A673 (cell line): ENCODE measurements at places on chromosomes 2 and 18. TPM values are rescaled to one million over a fixed set of nuclear protein-coding genes. Genes with fewer than 3 reads are reported as not detected.

- H3K36me3 ChIP-seq = no peaks in the 10 kb centered on the region
- no peak overlapping the region for H3K27ac ChIP-seq
- no peak overlapping the region for H3K4me3 ChIP-seq
- H3K4me1 ChIP-seq = no peaks in the 10 kb centered on the region
- DNase-seq = no peak
Measured at GRCh38 chr2:53672881-53673522, 94.6 kb upstream of the CHAC2 start.

- no peak for DNase-seq
- H3K4me1 ChIP-seq = peaks cover 6% of the 10 kb centered on the region
- H3K36me3 ChIP-seq = no peaks in the 10 kb centered on the region
- no peak overlapping the region for H3K27ac ChIP-seq
- no peaks in the 10 kb centered on the region for H3K27me3 ChIP-seq
Measured at GRCh38 chr18:54612237-54612636, 21.2 kb downstream of the DYNAP start.

DNA sequence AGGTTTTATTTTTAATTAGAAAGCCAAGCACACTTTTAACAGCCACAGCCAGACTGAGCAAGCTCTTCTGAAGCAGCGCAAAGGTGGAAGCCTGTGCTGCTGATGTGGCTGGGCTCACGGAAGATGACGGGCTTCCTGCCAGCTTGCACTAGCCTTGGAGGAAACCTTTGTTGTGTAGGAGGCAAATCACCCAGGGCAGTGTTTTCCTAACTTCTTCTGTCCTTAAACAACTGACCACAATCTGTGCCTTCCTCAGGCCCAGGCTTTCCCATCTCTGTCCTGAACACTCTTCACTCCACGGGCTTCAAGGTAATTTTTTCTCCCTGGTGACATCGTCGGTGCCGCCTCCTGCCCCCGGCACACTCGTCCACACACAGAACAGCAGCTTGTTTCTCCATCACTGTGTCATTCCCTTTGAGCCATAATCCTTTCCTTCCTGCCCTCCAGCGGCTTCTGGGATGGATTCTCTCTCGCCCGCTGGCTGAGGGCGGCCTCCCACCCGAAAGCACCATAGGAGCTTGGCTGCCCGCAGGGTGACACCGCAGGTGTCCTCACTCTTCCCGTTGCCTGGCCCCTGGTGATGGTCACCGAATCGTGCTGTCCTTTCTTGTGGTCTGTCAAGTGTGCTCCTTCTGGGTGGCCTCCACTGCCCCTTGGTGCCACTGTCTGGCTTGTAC is 31.1 kb upstream of the INHBB start:
- no peaks in the 10 kb centered on the region for H3K36me3 ChIP-seq
- H3K4me3 ChIP-seq = no peak overlapping the region
- no peak overlapping the region for H3K27ac ChIP-seq
- DNase-seq = no peak
- no peaks in the 10 kb centered on the region for H3K4me1 ChIP-seq

SERPINB3 gene
- total RNA-seq = not detected in 2 replicates

APLF gene
- 5.5 and 6.4 TPM in 2 replicates for total RNA-seq

DNA sequence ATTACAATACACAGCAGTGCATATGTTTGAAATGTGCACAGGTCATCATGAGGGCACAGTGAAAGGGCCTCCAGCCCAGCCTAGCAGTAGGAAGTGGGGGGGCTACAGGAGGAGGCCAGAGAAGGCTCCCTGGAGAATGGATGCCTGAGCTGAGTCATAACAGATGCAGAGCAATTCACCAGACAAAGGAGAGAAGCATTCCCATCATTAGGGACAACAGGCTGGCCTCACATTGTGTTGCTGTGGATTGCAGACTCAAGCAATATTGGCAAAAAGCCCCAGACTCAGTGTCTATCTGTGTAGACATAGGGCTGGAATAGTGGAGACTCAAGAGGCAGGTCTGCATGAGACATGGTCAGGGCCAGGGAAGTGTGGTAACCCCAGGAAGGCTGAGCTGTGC is 329.9 kb downstream of the DLGAP1 start:
- no peaks in the 10 kb centered on the region for H3K36me3 ChIP-seq
- peaks cover 51% of the 10 kb centered on the region for H3K4me1 ChIP-seq
- H3K4me3 ChIP-seq = no peak overlapping the region
- peak overlapping the region; percentile 31 for H3K27ac ChIP-seq
- no peaks in the 10 kb centered on the region for H3K27me3 ChIP-seq

DNA sequence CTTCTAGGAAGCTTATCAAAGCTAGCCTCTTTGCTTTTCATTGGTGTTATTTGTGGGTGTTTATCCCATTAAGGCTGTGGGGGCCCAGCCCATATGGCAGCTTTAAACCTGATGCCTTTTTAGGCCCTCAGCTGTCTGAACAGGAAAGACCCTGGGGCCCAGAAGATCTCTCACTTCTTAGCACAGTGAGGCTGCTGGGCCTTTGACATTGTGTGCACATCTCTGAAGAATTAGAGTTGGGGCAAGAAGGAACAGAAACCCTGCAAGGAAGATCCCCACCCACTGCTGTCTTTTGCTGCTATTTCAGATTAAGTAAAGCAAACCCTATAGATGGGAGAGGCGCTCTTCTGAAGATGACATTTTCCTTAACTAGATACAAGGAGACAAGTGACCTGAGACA is 250.0 kb downstream of the SMAD2 start:
- no peak overlapping the region for H3K27ac ChIP-seq
- no peak for DNase-seq
- no peaks in the 10 kb centered on the region for H3K4me1 ChIP-seq
- no peaks in the 10 kb centered on the region for H3K36me3 ChIP-seq
- H3K27me3 ChIP-seq = peaks cover 10% of the 10 kb centered on the region
- H3K4me3 ChIP-seq = no peak overlapping the region

UGT1A8 gene
- not detected in 2 replicates for total RNA-seq

- no peak overlapping the region for H3K27ac ChIP-seq
- H3K27me3 ChIP-seq = no peaks in the 10 kb centered on the region
- H3K36me3 ChIP-seq = no peaks in the 10 kb centered on the region
- no peak for DNase-seq
- no peaks in the 10 kb centered on the region for H3K4me1 ChIP-seq
Measured at GRCh38 chr18:12029786-12030584, 48.7 kb downstream of the IMPA2 start.

DNA sequence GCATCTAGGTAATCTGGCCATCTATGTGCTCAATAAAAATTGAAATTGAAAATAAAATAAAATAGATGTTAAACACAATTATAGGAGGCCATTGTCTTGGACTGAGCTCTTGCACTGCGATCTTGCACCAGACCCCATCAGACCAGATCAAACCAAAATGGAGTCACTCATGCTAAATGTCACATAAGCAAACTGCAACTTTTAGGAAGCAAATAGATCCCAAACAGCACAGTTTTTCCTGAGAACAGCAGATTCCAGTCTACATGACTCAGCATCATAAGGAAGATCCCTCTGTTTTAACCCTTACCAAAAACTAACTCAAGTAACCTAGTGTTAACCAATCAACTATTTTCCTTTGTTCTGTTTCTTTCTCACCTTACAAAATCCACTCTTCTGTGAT is 57.7 kb upstream of the LRP1B start:
- H3K4me3 ChIP-seq = no peak overlapping the region
- no peaks in the 10 kb centered on the region for H3K27me3 ChIP-seq
- no peak overlapping the region for H3K27ac ChIP-seq
- peaks cover 30% of the 10 kb centered on the region for H3K4me1 ChIP-seq
- no peak for DNase-seq

DNA sequence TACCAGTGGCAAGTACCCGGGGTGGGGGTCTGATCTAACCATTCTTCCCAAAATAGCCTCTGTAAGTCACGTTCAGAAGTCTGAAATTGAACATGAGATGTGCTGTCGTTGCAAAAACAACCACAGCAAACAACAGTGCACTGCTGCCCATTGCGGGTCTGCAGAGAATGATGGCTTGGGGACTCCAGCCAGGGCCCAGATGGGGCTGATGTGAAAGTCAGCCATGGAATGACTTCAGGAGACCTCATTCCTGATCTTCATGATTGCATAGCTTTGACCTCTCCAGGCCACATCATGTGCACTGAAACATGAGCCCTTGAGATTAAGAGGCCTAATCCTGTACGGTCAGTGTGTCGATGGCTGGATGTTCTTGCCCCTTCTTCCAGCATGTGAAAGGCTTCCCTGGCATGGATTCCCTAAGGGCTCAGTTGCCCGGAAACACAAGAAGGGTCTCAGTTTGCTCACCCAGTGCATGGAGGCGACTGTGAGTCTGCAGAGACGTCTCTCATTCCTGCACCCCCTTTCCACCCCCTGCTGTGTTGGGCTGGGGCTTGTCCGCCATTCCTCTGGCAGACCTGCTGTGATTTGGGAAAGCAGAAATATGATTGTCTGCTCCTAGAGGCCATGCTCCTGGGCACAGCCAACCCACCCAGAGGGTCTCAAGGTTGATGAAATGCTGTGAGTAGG is 191.6 kb downstream of the SEPTIN10 start:
- H3K36me3 ChIP-seq = no peaks in the 10 kb centered on the region
- no peak for DNase-seq
- H3K4me1 ChIP-seq = no peaks in the 10 kb centered on the region

L3MBTL4 gene
- total RNA-seq = not detected in 2 replicates

DNA sequence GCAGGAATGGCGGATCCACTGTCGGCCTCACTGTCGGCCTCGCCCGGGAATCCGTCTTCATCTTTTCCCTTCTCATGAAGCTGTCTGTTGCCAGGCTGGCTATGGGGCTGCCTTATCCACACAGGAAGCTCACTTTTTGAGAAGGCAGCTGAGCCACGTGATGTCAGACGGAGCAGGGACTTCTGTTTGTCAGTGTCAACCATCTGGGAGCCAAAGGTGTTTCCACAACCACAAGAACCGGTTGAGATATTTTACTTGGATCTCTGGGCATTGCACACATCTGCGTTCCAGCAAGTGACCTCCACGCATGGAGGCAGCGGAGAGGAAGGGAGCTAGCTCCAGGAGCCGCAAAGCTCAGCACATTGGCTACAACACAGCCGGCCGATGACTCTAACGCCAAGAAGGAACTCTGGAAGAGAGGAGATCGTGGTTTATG is 27.4 kb upstream of the TAF1B start:
- no peaks in the 10 kb centered on the region for H3K27me3 ChIP-seq
- H3K27ac ChIP-seq = no peak overlapping the region
- H3K4me1 ChIP-seq = peaks cover 6% of the 10 kb centered on the region
- H3K36me3 ChIP-seq = no peaks in the 10 kb centered on the region

DNA sequence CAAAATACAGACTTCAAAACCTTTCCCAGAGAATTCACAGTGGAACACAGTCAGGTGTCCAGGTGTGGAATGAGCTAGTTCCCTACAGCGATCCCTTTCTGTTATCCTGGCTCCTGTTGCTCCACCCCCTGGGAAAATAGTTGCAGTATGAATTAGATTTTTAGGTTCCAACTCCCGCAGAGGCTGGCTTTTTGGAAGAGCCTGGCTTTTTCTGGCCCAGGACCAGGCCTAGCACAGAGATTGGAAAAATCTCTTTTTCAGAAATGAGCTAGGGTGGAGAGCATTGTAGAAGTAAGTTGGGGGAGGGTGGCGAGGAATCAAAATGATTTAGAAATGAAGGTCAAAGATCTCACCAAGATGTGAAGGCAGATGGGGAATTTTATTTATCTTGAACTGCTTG is 27.1 kb downstream of the COL5A2 start:
- H3K36me3 ChIP-seq = no peaks in the 10 kb centered on the region
- peaks cover 37% of the 10 kb centered on the region for H3K4me1 ChIP-seq
- H3K27me3 ChIP-seq = no peaks in the 10 kb centered on the region

DNA sequence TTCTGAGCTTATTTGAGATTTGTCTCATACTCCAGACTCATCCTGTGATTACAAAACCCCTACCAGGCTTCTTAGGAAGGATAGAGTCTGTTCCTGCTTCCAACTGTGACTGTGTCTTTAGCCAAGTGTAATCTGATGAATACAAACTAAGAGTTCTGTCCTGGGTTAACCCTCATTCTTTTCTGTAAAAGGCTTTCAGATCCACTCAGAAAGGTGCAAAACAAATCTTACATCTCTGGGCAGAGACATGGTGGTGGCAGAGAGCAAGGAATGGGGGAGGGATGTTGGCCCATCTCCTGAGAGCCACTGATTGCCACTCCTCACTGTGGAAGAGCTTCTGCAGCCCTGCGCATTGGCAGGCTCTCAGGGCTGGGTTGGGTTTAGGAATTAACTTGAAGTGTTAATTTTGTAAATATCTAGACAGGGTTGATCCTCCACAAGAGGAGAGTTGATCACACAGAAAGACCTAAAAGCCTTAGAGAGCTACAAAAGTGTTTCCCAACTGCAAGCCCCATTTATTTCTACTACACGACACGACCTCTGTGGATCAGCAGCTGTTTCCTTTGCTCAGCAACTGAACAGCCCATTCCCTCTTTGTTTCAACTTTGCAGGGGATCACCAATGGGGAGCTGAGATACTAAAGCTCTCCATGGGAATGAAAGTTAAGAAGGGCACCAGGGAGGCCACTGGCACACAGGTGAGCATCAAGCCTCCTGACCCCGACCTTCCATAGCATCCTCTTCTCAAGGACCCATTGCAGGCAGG is 23.7 kb upstream of the SPTBN1 start:
- H3K27ac ChIP-seq = no peak overlapping the region
- no peaks in the 10 kb centered on the region for H3K27me3 ChIP-seq
- no peak for DNase-seq
- H3K36me3 ChIP-seq = no peaks in the 10 kb centered on the region
- no peak overlapping the region for H3K4me3 ChIP-seq
- H3K4me1 ChIP-seq = peaks cover 18% of the 10 kb centered on the region

- no peaks in the 10 kb centered on the region for H3K27me3 ChIP-seq
- no peak overlapping the region for H3K4me3 ChIP-seq
- H3K4me1 ChIP-seq = peaks cover 38% of the 10 kb centered on the region
- H3K27ac ChIP-seq = no peak overlapping the region
Measured at GRCh38 chr2:161434118-161434517, 18.0 kb downstream of the TBR1 start.

GRCh38 chr2:186683341-186683740 is 10.5 kb upstream of the FAM171B start:
- no peak for DNase-seq
- no peaks in the 10 kb centered on the region for H3K27me3 ChIP-seq
- H3K27ac ChIP-seq = no peak overlapping the region
- no peak overlapping the region for H3K4me3 ChIP-seq

DNA sequence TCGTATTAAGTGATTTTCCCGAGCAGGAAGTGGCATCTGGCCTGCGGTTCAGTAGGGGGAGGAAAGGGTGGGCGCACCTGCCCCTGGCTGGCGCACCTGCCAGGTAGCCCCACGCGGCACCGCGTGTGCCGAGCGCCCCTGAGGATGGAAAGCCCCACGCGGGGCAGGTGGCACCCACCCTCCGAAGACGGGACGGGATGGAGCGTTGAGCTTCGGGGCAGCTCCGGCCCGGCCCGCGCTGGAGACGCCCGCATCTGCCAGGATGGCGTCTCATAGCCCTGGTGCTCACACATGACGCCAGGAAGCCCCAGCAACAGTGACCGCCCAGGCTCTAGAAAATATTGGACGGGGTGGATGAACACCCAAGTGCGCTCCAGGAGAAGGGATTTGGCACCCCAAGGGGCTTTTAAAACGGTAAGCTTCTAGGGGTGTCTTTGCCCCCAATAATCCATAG is 2.5 kb upstream of the NFATC1 start:
- peak overlapping the region; percentile 53 for H3K4me3 ChIP-seq
- no peak for DNase-seq
- H3K36me3 ChIP-seq = no peaks in the 10 kb centered on the region
- peak overlapping the region; percentile 58 for H3K27ac ChIP-seq

LIMS4 gene
- total RNA-seq = 0.75 and 2.3 TPM in 2 replicates
